GM04503 (cell line): ENCODE measurements at places on chromosomes 12 and 14.
A peak's percentile ranks its signal among the peaks of the same experiment; 100 is the strongest.

GRCh38 chr12:52796839-52797528 is 1.1 kb upstream of the KRT3 start:
- no peak for DNase-seq

GRCh38 chr14:97411938-97412612 is 614.9 kb downstream of the VRK1 start:
- DNase-seq = no peak

DNA sequence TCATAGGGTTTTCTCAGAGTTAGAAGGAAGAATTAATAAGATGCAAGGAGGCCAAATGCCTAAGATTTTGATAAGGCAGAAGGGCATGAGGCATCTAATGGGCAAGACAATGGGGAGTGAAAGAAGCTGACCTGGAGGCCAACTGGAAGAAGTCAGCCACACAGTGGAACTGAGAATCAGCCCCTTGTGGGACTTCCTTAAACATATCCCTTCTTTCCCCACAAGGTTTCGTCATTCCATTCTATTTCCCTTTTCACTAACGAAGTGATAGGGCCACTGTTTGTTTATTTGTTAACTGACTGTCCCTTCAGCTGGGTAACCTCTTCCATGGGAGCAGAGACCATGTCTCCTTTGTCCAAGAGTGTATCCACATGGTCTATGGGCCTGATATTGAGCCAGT is 86.2 kb downstream of the HELB start:
- no peak for DNase-seq

- no peak for DNase-seq
Observed at GRCh38 chr12:22971701-22972191, 346.8 kb downstream of the ETNK1 start.

DNA sequence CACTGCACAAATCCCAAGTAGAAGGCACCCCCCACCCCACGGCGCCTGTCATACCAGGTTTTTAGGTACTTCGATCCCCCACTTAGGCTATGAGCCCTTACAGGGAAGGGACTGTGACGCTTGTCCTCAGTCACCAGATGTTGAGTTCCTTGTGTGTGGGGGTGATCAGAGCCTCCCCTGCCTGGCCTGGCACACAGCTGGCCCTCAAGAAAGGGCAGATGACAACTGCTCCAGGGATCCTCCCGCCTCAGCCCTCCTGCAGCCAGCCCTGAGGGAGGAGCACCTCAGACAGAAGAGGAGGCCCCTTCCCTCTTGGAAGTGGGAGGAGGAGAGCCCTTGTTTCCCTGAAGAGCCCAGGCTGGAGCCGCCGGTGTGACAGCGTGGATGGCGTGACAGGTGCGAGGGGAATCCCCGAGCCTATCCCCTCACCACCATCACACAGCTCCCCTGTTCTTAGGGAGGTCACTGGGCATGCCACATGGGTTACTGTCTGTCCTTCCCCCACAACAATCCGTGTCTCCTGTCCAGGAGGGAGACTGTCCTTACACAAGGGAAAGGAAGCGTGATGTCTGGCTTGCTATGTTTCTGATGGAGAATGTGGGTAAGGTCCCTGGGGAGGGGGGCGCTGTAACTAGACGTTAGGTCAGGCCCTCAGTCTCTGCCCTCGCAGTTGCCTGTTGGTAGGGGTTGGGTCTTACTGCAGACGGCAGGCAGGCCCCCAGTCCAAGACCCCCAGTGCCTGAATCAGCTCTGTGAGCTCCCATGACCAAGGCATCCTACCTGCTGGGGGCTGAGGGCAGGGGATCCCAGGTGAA is 31.4 kb downstream of the P2RX4 start:
- no peak for DNase-seq

GRCh38 chr14:86798330-86798729 is 1194.7 kb downstream of the GALC start:
- DNase-seq = no peak

DNA sequence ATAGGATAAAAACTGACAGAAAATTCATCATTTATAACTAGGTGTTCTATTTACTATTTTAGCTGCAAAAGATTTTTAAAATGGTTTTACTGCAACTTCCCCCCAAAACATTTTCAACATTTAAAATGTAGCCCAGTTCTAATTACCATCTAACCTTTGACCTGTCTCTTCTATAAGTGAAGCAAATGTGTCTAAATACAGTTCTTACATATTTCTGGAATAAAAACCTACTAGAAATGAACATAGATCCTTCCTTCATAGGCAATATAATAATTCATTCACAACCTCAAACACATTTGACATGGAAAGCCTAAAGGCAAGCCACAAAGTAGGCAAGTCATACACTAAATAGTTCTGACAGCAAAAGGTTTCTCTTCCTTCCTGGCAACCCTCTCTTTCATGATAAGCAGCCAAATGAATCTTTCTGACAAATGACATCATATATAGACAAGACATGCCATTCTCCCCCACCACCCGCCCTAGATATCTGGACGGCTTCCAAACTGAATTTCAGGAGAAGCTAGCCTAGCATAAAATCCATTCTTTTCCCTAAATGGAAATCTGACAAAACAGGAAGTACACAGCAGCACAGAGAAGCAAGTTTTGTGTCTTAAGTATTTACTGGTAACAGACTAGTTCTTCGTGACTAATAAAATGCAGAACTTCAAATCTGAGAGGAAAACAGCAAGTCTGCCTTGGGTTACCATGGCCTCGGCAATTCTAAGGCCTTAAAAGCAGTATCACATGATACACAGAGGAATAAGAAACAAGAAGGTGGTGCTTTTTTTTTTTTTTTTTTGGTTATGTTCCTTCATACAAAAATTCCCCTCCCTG is 17.2 kb upstream of the ARID4A start:
- DNase-seq = peak; percentile 90

DNA sequence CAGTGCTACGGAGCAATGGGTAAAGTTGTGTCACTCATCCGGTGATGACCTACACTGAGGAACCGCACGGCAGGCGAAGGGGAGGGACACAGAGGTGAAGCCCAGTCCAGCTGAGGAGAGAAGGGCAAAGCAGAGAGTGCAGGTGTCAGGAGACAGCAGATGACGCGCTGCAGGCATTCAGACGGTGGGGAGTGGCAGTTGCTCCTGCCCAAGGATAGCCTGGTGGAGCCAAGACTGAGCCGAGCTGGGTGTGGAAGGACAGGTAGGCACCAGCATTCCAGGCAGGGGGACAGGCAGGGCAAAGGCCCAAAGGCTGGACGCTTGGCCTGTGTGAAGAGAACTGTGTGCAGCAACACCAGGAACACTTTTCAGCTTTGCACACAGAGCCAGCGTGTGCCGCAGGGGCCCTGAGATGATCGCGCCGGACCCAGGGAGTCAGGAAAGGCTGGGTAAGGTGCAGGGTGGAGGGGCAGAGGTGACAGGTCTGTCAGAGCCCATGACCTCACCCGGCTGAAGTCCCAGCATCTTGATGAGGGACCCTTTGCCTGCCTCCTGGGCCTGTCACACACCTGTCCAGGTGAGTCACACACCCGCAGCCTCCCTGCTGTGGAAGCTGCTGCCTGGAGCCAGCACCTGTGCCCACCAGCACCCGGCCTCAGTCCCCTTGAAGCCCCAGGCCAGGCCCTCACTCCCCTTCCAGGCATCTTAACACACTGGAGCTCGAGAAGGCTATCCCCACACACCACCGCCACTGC is 48.4 kb downstream of the TSPAN11 start:
- DNase-seq = no peak

GRCh38 chr12:113891739-113892520 is 74.2 kb downstream of the RBM19 start:
- no peak for DNase-seq

DNA sequence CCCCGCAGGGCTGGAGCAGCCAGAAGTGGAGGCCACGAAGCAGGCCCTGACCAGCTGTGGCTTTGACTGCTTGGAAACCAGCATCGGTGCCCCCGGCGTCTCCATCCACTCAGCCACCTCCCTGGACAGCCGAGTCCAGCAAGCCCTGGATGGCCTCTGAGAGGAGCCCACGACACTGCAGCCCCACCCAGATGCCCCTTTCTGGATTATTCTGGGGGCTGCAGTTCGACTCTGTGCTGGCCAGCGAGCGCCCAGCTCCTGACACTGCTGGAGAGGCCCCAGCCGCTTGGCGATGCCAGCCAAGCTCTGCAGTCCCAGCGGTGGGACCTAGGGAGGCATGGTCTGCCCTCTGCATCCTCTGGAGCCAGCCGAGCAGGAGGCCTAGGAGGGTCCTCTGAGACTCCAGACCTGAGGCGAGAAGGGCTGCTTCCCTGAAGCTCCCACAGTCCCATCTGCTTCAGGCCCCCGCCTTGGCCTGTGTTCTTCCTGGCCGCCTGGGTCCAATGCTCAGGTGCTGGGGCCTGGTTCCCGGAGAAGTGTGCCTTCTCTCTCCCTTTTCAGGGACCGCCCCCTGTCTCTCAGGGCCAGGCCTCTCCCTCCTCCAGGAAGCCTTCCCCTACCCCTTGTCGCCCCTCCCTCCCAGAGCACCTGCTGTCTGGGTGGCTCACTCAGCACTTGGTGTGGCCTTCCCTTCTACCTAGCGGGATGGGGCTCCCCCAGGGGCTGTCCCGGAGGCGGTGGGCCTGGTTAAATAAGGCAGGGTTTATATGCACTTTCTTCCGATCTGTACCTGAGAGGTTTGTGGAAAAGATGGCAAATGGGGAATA is 23.0 kb downstream of the MVK start:
- DNase-seq = no peak

DNA sequence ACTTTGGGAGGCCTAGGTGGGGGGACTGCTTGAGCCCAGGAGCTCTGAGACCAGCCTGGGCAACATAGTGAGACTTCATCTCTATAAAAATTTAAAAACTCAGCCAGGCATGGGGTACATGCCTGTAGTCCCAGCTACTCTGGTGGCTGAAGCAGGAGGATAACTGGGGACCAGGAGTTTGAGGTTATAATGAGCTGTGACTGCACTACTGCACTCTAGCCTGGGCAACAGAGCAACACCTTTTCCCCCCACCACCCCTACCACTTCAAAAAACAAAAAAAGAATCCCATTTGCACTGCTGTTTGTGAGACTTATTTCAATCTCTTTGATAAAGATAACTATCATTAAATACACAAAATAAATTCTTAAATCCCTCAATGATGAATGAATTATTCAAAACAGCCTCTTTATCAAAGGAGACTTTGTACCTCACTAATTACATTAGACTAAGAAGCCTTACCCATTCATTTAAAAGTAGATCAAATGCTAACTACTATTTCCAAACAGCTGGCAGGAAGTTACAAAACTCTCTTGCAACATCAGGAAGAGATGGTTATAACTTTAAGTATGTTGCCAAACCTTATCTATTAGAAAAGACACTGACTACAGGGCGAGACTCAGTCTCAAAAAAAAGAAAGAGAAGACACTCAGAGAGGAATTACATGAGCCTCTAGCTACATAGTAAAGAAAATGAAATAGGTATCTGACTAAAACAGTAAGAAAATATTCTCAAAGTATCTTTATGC is 14.7 kb downstream of the BLTP3B start:
- peak; percentile 45 for DNase-seq

- DNase-seq = no peak
Observed at GRCh38 chr12:57887631-57888408, 41.3 kb upstream of the CTDSP2 start.

- DNase-seq = no peak
Observed at GRCh38 chr12:93573552-93574223, 1.2 kb downstream of the SOCS2 start.

DNA sequence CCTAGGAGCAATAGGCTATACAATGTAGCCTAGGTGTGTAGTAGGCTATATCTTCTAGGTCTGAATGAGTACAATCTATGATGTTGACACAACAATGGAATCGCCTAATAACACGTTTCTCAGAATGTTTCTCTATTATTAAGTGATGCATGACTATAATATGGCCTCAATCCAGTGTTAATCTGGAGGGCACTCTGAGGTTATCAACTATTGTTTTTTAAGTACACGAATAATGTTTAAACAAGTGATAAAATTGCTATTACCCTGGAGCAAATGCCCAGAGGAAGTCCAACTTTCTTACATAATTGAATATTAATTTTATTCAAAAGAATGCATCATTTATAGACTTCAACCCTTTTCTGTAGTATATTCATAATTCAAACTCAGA is 16.4 kb upstream of the CNIH1 start:
- no peak for DNase-seq

DNA sequence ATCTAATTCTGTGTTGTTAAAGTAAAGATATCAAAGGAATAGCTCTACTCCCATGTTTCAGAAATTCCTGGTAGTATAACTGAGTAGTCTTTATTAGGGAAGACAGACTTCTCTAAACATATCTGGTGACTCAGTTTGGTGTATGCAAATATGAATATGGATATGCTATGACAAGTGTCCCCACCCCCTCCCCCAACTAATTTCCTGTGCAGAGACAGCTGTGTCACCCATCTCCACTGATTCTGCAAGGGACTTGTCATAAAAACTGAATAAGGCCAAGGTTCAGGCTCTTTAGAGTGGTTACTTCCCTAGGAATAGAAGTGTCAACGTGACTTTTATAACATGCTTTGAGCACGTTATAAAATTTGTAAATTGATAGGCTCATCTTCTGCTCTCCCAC is 429.1 kb downstream of the DAD1 start:
- DNase-seq = no peak

- peak; percentile 84 for DNase-seq
Observed at GRCh38 chr14:23829736-23830471, 123.7 kb upstream of the DHRS4 start.

- peak; percentile 22 for DNase-seq
Observed at GRCh38 chr12:80241576-80242273, 142.4 kb downstream of the OTOGL start.

GRCh38 chr14:54489318-54489683 is 521 bp upstream of the GMFB start:
- DNase-seq = no peak

GRCh38 chr12:12486661-12487240 is 75.9 kb downstream of the DUSP16 start:
- no peak for DNase-seq

- no peak for DNase-seq
Observed at GRCh38 chr12:5439371-5439771, 7.5 kb downstream of the NTF3 start.

DNA sequence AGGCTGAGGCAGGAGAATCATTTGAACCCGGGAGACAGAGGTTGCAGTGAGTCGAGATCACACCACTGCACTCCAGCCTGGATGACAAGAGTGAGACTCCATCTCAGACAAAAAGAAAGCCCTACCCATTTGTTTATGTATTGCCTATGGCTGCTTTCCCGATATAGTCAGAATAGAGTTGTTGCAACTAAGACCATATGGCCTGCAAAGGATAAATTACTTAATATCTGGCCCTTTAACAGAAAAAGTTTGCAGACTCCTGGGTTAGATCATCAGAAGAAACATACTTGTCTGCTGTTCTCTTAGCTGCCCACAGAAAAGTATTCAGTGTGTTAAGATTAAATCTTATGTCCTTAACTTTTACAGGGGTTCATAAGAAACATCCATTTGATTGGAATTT is 122.4 kb upstream of the VASH1 start:
- no peak for DNase-seq

DNA sequence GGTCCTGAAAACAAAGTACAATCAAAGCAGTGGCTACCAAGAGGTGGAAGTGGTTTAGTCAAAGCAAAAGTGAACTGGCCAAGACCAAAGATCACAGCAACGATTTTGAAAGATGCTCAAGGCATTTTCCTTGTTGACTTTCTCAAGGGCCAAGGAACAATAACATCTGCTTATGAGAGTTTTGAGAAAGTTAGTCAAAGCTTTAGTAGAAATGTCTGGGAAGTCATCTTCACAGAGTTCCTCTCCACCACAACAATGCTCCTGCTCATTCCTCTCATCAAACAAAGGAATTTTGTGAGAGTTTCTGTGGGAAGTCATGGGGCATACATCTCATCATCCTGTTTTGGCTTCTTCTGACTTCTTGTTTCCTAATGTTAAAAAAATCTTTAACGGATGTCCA is 80.1 kb downstream of the PLEKHA5 start:
- DNase-seq = no peak
